ENCODE measurements at places on chromosomes 4 and X. TPM values are rescaled to one million over a fixed set of nuclear protein-coding genes. Genes with fewer than 3 reads are reported as not detected.

The PGAM4 gene
- polyA plus RNA-seq, result not detected

The RASL11B gene
- 69.7 TPM for polyA plus RNA-seq

The INPP4B gene
- polyA plus RNA-seq, result 0.11 TPM

The PDZD4 gene
- 30.5 TPM for polyA plus RNA-seq

The TMPRSS11A gene
- polyA plus RNA-seq, result not detected

The AFM gene
- not detected for polyA plus RNA-seq

The P2RY10 gene
- not detected for polyA plus RNA-seq

The PPBP gene
- not detected for polyA plus RNA-seq

The PAGE4 gene
- polyA plus RNA-seq, result 1.4 TPM

The ZMAT1 gene
- 1.8 TPM for polyA plus RNA-seq

The SSX4B gene
- polyA plus RNA-seq, result 0.48 TPM

The FSTL5 gene
- polyA plus RNA-seq, result 0.10 TPM

The DNAAF6 gene
- polyA plus RNA-seq, result not detected

The ADD1 gene
- 119 TPM for polyA plus RNA-seq

The KANTR gene
- polyA plus RNA-seq, result 5.4 TPM

The SRPK3 gene
- polyA plus RNA-seq, result 0.19 TPM

The FAM13A gene
- 13.9 TPM for polyA plus RNA-seq

The LRCH2 gene
- polyA plus RNA-seq, result 2.5 TPM

The PGRMC1 gene
- 235 TPM for polyA plus RNA-seq

The HDAC8 gene
- polyA plus RNA-seq, result 21.6 TPM

The GUF1 gene
- polyA plus RNA-seq, result 15.4 TPM

The GPRIN3 gene
- polyA plus RNA-seq, result 0.49 TPM

The EPGN gene
- polyA plus RNA-seq, result not detected

The NHS gene
- 1.8 TPM for polyA plus RNA-seq

The CC2D2A gene
- 11.1 TPM for polyA plus RNA-seq

The MAOB gene
- polyA plus RNA-seq, result 1.1 TPM

The GRIA3 gene
- 5.6 TPM for polyA plus RNA-seq

The FHDC1 gene
- 9.1 TPM for polyA plus RNA-seq

The PTTG2 gene
- 1.1 TPM for polyA plus RNA-seq

The TMEM185A gene
- 14.1 TPM for polyA plus RNA-seq

The PCSK1N gene
- 12.8 TPM for polyA plus RNA-seq

The CPXCR1 gene
- not detected for polyA plus RNA-seq

The MAGEB1 gene
- 0.15 TPM for polyA plus RNA-seq

The SMARCA1 gene
- 24.4 TPM for polyA plus RNA-seq

The RADX gene
- 1.7 TPM for polyA plus RNA-seq
